NCI-H446 treated with DMSO at 0.1 percent for 48 hours (cell line): ENCODE measurements at places on chromosomes 4 and X.
A peak's percentile ranks its signal among the peaks of the same experiment; 100 is the strongest.

- DNase-seq = no peak
Measured at GRCh38 chrX:115337491-115338144, 48.1 kb downstream of the LUZP4 start.

DNA sequence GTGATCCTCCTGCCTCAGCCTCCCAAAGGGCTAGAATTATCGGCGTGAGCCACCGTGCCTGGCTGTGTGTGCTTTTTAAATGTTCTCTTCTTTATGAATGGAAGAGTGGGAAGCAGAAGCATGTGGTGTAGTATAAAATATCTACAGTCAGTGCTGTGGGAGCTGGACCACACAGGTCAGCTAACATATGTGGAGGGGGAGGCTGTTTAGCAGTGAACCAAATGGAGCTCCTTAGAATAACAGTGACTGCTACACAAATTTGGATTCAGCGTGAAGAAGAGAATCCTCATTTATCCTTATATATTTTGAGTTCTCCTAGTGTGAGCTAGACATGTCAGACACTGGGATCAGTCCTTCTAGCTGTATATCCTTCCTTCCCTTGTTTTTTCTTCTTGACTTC, 3.2 kb downstream of the SNX25 start:
- DNase-seq = no peak

GRCh38 chrX:153319295-153320046, 2.1 kb downstream of the PNMA6F start:
- no peak for DNase-seq

- no peak for DNase-seq
Measured at GRCh38 chr4:86117705-86118302, 242.0 kb downstream of the MAPK10 start.

- DNase-seq = no peak
Measured at GRCh38 chr4:147709999-147710398, 21.9 kb upstream of the ARHGAP10 start.

DNA sequence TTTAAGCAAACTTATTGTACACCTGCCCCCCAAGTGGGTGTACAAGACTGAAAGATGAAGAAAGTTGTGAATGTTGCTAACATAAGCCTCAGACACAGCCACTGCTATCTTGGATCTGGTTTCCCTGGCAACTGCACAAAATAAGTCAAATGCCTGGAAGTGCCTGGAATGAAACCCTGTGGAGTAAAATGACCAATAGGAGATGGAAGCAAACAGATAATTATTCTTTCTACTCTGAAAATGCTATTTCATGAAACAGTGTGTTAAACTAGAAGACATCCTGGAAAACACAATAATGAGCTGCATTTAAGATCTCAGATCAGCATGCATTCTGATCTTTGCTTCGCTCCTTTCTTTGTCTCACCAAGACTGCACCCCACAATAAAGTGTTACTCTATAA, 1016.0 kb downstream of the ARAP2 start:
- DNase-seq = no peak

GRCh38 chrX:135543172-135543571, 22.7 kb downstream of the INTS6L start:
- DNase-seq = no peak

GRCh38 chr4:75289914-75290582, 224.2 kb downstream of the RCHY1 start:
- DNase-seq = peak; percentile 8

GRCh38 chrX:95346856-95347255, 1337.8 kb upstream of the DIAPH2 start:
- no peak for DNase-seq

DNA sequence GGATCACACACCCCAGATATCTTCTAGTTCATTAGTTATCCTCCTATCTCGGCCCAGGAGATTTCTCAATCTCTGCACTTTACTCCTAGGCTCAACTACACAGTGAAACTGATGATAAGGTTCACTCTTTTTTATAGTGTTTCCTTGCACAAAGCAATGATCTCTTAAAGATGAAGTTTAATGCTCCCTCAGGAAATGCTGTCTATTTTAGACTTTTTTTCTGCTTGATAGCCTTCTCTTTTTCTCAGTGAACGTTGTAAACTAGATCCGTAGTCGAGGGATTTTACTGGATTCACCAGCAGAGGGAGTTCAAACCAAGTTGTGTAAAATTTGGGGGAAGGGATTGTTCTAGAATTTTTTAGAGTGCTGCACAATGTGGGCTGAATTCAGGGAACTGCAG, 269.6 kb downstream of the GBA3 start:
- no peak for DNase-seq
